Stimulated activated memory B cell treated with anti-CD40 and anti-IgM and Interleukin-4, amounts not matched to agents 10 μg/mL and 1 μg/mL and 100 μg/mL, for 72 hours (primary cell): ENCODE measurements at places on chromosomes 6 and 20.

DNA sequence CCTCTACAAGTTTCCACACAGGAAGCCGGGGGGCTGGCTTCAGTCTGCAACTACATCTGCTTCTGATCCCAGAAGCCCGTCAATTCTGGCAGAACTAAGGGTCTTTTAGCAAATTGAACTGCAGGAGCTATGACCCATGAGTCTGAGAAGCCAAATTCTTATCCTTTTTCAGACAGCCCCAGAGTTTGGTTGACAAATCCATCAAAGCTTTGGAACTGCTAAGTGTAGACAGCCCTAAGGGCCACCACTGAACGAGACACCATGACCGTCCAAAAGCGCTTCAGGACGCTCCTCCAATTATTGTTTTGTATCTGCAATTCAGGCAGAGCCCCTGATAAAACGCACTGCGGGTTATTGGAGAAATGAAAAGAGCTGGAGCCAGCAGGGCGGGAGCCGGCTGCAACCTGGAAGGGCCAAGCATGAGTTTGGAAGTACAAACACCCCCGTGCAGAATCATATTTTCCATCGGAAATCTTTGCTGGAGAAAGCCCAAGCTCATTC, 67.1 kb downstream of the GNAS-AS1 start:
- ATAC-seq: no peak

- ATAC-seq: peak; percentile 19
These were observed 45.6 kb downstream of the DUSP22 start for GRCh38 chr6:337805-338368.

DNA sequence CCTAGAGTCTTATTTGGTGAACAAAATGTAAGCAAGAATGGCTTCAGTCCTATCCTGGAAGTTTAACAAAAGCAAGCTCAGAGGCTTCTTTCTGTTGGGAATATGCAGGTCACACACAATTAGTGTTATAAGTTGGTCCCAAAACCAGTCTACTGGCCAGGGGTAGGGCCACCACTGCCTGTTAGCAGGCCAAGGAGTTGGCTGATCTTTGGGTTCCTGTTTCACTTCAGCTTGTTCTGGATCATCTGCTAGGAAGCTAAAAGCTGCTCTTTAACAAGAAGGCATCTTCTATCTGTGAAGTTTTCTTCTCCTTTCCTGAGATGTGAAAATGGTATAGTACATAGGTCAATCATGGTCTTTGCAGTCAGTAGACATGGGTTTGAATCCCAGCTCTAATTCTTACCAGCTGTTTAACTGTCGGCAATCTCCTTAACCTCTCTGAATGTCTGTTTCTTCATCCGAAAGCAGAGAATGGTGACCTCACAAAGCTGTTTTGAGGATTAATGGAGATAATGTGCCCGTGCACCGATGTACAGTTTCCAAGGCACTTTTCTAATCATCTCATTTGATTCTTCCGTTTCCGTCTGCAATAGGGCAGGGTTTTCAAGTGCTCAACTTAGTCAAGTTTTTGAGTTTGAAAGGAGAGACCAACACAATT, 271.2 kb upstream of the TAB2 start:
- peak; percentile 69 for ATAC-seq

GRCh38 chr6:156634048-156634447, 143.1 kb upstream of the ARID1B start:
- ATAC-seq: no peak

DNA sequence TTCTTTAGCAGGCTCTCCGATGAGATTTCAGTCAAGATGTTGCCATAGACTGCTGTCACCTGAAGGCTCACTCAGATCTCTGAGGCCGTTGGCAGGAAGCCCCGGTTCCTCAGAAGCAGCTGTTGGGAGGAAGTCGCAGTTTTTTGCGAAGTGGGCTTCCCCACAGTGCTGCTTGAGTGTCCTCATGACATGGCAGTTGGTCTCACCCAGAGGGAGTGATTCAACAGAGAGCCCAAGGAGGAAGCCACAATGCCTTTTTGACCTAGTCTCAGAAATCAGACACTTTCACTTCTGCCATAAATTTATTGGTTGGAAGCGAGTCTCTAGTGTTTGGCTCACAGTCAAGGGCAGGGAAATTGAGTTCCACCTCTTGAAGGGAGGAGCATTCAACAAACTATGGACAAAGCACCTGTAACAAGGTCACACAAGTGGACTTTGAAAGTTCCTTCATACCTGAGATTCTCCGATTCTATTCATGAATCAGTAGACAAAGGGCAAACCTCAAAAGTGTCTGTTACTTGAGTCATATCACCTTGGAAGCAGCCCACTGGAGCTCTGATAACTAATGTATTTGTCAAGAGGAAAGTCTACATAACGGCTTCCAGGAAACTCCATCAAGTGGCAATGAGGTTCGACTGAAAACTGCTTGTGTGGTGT, 208.3 kb downstream of the TASP1 start:
- ATAC-seq: peak; percentile 93

DNA sequence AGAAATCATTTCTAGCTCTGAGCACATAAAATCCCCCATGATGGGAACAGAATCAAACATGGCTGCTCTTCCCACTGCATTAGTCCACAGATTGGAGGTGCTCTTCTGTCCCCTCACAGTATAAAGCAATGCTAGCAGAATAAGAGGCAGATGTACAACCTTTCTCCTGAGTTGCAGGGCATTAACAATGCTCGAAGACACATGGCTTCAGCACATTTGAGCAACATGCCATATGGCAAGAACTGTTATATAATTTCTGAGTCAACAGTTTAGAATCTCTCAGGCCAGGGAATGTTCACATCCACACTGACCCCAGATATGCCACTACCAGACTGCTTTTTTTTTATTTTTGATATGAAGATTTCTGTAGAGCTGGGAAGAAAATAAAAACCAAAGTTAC, 119.6 kb downstream of the KIF13A start:
- ATAC-seq: no peak

DNA sequence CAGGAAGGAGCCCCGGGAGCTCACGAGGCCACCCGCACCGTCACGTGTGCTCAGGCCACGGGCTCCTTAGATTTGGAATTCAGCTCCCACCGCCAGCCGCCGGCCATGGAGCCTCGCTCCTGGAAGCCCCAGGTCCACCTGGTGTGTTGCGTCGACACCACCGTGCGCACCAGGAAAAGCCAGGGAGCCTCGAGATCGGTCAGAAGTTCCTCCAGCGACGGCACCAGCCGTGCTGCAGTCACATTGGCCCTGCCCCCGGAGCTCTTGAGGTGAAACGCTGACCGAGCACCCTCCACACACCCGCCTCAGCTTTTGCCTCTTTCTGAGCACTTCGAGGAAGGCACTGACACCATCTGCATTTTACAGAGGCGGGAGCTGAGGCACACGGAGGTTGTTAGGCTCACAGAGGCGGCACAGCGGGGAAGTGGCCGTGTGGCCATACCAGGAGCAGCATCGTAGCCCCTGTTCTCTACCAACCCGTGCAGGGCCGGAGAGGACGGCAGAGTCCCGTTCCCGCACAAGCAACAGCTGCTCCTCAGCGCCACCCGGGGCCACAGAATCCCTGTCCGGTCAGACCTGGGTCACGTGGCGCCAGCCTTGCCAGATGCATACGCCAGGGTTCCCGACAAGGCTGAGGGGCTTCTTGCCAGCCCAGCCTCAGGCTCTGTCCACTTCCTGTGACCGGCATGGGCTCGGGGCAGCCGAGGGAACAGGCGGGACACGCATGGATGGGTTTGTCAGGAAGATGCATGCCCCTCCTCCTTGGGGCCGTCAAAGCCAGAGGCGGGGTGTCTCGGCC, 7.6 kb downstream of the NKAIN4 start:
- ATAC-seq: no peak

DNA sequence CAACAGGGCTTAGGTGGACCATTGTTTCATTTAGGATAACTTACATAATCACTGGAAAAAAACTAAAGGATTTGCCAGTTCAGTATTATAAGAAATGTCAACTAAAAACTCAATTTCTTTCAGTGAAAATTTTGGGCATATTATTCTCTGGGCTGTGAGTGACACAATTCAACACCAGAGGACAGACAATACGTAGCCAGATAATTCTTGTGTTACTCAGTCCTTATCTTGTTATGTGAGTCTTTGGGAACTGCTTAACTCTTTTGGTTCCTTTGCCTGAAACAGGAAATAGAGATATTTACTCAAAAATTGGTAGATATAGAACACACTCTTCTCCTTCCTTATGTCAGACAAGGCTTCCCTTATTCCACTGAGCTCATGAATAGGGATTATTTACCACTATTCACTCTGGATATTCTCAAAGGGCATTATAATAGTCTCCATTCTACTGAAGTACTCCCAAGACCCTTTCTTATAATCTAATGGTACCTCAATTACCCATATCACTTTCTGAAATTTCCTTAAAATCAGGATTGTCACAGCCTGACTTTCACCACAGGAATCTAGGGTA, 4.9 kb upstream of the BEND6 start:
- ATAC-seq: no peak
